ENCODE measurements at places on chromosomes 7 and 10.

GRCh38 chr10:34742456-34742855 lies 72.6 kb downstream of the PARD3 start:
- no peak for DNase-seq

DNA sequence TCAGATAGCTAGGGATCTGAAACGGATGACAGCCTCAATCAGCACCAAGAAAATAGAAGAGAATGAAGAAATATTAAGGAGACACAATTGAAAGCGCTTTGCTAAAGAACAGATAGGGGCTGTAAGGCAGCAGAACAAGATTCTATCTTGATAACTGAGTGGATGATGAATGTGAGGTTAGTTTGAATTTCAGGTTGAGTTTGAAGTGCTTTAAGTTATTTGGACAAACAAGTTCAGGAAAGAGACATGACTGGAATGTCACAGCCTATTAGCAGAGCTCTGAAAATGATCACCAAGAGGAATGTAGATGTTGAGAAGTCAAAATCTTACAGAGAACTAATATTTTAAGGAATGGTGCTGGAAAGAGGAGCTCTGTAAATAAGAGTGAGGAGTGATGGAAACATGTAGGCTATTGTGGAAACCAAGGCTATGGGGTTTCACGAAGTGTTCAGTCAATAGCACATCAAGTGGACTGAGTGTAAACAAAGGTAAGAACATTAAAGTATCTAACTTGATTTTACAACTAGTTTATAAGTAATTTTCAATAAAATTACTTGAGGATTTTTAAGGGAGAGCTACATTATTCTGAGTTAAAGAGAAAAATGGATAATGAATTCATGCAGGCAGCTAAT lies 61.6 kb downstream of the MEST start:
- DNase-seq, result no peak

- no peak for DNase-seq
Observed at GRCh38 chr10:3122486-3123205, 49.9 kb downstream of the PITRM1 start.

DNA sequence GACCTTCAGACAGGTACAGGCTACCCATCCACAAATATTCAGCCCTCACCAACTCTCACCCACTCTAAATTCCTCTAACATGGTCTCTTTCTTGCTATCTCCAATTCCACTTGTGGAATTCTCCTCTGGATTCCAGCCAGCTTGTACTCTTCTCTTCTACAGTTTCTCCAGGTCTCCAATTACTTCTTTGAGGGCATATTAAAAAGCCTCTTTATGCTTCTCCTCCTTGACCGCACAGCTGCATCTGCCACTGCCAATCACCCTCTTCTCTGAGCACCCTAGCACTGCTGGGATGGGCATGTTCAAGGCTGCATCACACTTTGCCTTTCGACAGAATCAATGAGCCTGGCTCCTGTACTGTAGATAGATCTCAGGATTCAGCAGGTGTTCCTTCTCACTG lies 101.5 kb upstream of the ANKRD1 start:
- no peak for DNase-seq

DNA sequence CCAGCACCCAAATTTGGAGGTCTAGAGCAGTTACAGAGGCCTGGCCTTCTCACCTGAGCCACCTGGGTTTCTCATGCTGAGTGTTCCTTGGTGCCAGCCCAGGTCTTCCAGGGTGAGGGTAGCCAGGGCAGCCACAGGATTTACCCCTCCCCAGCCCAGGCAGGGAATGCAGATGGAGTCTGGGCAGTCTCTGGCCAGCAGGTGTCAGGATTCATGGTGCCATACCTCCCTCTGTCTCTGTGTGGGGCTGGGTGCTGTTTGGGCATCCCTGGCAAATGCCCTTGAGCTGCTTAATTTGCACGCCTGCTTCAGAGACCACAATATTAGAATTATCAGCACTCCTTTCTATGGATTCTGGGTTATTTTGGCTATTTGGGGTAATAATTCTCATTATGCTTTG lies 246.7 kb downstream of the GFRA1 start:
- no peak for DNase-seq

DNA sequence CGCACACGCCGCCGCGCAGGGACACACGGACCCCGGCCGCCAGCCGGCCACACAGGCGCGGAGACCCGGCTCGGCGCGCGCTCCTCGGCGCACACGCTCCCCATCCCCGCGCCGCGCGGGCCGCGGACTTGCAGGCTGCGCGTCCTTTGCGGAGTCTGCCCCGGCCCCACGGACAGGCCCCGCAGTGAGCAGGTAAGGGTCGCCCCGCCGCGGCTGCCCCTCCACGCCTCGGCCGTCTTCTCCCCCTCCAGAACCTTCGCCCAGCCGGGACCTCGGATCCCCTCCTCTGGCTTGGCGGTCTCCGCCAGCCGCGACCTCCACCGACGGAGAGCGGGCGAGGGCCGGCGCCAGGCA lies 356 bp downstream of the ADCYAP1R1 start:
- no peak for DNase-seq

DNA sequence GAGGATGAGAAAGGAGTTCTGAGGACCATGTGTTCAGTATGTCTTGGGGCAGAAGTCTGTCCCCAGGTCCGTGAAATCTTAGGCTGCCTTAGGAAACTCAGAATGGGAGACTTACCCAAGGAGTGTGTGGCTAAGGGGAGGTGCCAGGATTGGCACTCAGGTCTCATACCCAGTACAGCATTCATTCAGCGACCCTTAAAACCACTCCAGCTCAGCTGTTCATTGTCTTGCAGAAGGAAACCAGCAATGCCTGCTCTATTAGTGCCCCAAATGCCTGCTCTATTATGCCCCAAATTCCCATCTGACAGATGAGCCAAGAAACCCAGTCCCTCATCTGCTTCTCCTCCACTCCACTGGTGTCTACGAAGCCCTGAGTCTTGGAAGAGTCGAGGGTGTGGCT lies 147.8 kb downstream of the NEURL1 start:
- no peak for DNase-seq

GRCh38 chr7:1054861-1055450 lies 10.6 kb downstream of the GPR146 start:
- no peak for DNase-seq

GRCh38 chr10:117541405-117541908 lies 1.1 kb upstream of the EMX2 start:
- DNase-seq, result no peak
